ENCODE measurements at places on chromosomes 2 and 18.

DNA sequence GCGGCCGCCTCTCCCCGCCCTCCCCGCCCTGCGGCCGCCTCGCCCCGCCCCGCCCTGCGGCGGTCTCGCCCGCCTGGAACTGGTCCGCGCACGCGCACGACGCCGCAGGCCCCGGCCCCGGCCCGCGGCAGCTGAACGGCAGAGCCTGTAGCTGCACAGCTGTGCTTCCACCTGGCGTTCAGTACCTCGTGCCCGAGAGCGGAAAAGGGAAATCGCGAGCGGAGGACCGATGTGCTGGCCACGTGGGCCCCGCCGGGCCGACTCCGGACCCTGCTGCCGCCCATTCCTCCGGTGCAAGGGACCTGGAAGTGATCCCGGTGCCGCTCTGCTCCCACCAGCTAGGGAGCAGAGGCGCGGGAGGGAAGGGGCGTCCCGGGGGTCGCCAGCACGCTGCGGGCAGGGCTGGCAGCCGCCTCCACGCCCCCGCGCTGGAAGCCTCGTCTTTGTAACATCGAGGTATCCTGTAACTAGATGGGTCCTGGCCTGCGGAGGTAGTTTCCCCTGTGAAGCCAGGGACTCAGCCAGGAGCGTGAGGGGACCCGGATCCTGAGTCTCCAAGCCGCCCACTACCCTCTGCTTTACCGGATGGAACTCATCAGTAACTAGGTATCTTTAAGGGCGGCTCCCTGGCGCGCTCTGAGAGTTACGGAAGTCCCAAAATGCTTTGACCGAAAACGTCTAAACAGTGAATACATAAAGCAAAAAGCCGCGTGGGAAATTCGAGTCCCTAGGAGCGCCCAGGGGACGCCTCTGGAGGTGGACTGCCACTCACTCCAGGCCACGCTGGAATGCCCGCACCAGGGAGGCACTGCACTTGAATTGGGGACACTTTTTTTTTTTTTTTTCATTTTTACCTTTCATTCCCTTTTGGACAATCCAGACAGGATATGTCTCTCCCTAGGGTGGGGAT, 704 bp upstream of the ODC1 start:
- DNase-seq: peak; percentile 54

GRCh38 chr2:43405829-43406228, 179.4 kb upstream of the ZFP36L2 start:
- no peak for DNase-seq

GRCh38 chr2:8416001-8416571, 265.8 kb upstream of the ID2 start:
- DNase-seq: no peak

DNA sequence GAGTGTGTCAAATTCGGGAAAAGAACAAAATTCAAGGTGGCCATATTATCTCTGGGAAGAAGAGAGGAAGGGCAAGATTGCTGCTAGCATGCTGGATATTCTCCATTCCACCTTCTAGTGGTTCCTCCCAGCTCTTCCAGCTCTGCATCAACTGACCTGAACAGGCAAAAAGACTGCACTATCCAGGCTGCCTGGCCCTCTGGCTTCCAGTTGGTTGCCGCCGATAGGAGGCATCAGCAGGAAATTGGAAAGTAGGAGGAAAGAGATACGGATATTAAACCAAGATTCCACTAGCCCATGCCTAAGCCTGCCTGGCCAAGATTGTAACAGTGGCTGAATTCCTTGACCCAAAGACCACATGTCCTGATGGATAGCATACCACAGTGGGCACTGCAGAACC, 1.7 kb upstream of the RTTN start:
- DNase-seq: no peak

DNA sequence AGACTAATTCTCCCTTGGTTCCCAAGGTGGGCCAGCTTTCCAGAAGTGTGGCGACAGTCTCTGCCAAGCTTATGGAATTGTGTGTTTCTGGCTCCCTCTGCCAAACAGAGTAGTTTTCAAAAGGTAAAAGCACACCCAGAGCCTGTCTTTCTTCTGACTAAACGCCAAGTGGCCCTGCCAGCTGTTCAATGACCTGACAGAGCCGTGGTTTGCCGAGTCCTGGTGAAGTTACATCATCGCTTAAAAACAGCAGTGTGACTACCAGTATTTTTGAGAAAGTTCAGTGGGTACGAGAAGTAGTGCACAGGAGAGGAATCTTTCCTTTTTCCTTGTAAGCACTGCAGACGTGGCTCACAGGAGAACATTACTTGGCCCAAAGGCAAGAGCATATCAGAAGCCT, 1.9 kb downstream of the PER2 start:
- no peak for DNase-seq

GRCh38 chr2:30155202-30155601, 8.4 kb downstream of the YPEL5 start:
- DNase-seq: no peak

GRCh38 chr18:38033282-38033681, 467.7 kb upstream of the CELF4 start:
- no peak for DNase-seq

- no peak for DNase-seq
These were observed 24.8 kb downstream of the DSG4 start for GRCh38 chr18:31401156-31402025.

DNA sequence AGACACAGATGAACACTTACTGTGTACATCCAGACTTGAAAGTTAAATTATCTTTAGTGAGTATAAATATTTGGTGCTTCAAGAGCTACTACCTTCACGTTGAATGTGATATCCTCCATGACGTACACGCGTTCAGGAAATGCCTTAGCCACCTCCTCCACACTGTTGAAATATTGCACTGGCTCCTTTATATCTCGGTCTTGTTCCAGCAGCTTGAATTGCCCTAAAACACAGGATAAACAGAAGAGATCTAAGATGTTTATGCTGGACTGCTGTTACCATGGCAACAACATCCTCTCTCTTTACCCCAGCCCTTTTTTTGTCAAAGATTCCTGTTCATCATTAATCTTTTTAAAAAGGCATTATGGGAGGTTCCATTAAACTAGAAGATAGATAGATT, 120.3 kb downstream of the MEP1B start:
- no peak for DNase-seq

GRCh38 chr2:102485147-102485785, 12.2 kb downstream of the SLC9A4 start:
- no peak for DNase-seq

GRCh38 chr2:146784602-146785001, 1060.2 kb upstream of the ACVR2A start:
- no peak for DNase-seq

GRCh38 chr2:151247432-151247831, 14.2 kb downstream of the RBM43 start:
- no peak for DNase-seq

GRCh38 chr2:73716543-73717250, 20.4 kb downstream of the TPRKB start:
- no peak for DNase-seq
